ENCODE measurements at places on chromosomes 11 and 22.

GRCh38 chr11:28965819-28966218 lies 857.6 kb downstream of the METTL15 start:
- no peaks in the 10 kb centered on the region for H3K36me3 ChIP-seq
- no peak overlapping the region for H3K4me3 ChIP-seq
- no peak overlapping the region for H3K27ac ChIP-seq
- no peaks in the 10 kb centered on the region for H3K27me3 ChIP-seq

- H3K4me3 ChIP-seq = peak overlapping the region; percentile 40
- peaks cover 9% of the 10 kb centered on the region for H3K4me1 ChIP-seq
- H3K36me3 ChIP-seq = no peaks in the 10 kb centered on the region
Measured at GRCh38 chr22:50673231-50674129, 857 bp downstream of the SHANK3 start.

GRCh38 chr11:121630041-121630440 lies 177.3 kb upstream of the SORL1-AS1 start:
- peaks cover 65% of the 10 kb centered on the region for H3K36me3 ChIP-seq
- H3K27ac ChIP-seq = no peak overlapping the region
- no peak for DNase-seq
- H3K4me1 ChIP-seq = no peaks in the 10 kb centered on the region

DNA sequence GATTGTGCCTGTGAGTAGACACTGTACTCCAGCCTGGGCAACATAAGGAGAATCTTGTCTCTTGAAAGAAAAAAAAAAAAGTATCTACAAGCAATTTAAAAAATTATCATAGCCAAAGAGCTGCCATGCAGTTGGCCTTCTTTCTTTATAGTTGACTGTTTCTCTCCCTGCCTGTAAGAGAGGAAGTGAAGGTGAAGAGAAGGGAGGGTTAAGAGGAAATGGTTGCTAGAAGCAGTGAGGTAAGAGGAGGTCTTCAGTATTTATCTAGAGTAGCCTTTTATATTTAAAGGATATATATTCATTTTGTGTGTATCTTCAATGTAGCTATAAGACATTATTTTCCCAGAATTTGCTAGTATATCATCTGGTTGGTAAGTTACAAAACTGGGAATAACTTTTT lies 217.9 kb downstream of the TMEM135 start:
- H3K36me3 ChIP-seq = peaks cover 4% of the 10 kb centered on the region
- peaks cover 8% of the 10 kb centered on the region for H3K4me1 ChIP-seq
- DNase-seq = no peak
- no peak overlapping the region for H3K27ac ChIP-seq
- no peaks in the 10 kb centered on the region for H3K27me3 ChIP-seq

DNA sequence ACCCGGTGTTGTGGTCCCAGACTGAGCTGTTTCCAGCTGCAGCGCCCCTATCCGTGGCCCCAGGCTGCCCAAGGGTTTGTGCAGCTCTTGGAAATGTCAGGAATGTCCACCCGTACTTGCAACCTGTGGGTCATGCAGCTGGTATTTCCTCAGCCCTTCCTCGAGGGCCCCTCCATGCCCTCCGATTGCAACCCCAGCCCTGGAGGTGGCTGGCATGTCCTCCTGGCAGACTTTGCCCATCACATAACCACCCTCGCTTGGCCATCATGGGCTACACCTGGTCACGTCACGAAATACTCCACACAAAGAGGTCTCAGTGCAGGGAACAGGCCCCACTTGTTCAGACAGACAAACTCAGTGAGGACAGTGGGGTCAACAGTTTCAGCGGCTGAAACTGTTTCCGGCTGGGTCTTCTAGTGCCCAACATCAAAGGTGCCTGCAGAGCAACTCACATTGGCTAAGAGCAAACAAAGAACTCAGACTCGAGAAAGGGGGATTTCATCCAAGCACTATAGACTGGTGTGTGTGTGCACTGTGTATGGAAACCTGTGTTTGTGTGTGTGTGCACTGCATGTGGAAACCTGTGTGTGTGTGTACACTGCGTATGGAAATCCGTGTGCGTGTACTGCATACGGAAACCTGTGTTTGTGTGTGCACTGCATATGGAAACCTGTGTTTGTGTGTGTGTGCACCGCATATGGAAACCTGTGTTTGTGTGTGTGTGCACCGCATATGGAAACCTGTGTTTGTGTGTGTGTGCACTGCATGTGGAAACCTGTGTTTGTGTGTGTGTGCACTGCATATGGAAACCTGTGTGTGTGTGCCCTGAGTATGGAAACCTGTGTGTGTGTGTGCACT lies 72.8 kb upstream of the CCND1 start:
- DNase-seq = no peak
- H3K27me3 ChIP-seq = peaks cover 7% of the 10 kb centered on the region
- H3K4me3 ChIP-seq = no peak overlapping the region
- no peaks in the 10 kb centered on the region for H3K36me3 ChIP-seq
- H3K4me1 ChIP-seq = no peaks in the 10 kb centered on the region

- no peak overlapping the region for H3K4me3 ChIP-seq
- H3K36me3 ChIP-seq = peaks cover 46% of the 10 kb centered on the region
- no peaks in the 10 kb centered on the region for H3K27me3 ChIP-seq
- peaks cover 24% of the 10 kb centered on the region for H3K4me1 ChIP-seq
- DNase-seq = no peak
Measured at GRCh38 chr11:12215181-12215593, 104.8 kb downstream of the MICAL2 start.

DNA sequence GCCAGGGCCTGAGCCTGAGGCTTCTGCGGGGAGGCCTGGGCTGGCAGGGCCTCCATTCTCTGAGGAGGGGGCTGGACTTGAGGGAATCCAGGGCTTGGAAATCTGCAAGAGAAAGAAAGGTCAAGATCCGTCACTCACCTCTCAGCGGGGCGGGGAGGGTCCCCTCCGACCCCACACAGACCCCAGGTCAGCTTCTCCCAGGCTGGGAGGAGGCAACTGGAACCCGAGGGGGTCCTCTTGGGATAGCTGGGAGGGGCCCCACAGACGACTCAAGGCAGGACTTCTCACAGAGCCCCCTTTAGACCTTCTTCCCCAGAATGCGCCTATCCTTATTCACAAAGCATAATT lies 11.0 kb downstream of the TNKS1BP1 start:
- no peak overlapping the region for H3K27ac ChIP-seq
- H3K4me1 ChIP-seq = peaks cover 23% of the 10 kb centered on the region
- H3K27me3 ChIP-seq = no peaks in the 10 kb centered on the region
- H3K36me3 ChIP-seq = peaks cover 3% of the 10 kb centered on the region

GRCh38 chr11:64848214-64848825 lies 3.9 kb upstream of the CDC42BPG start:
- no peak overlapping the region for H3K4me3 ChIP-seq
- H3K4me1 ChIP-seq = peaks cover 73% of the 10 kb centered on the region
- no peak for DNase-seq
- H3K27me3 ChIP-seq = no peaks in the 10 kb centered on the region
- peak overlapping the region; percentile 76 for H3K27ac ChIP-seq

DNA sequence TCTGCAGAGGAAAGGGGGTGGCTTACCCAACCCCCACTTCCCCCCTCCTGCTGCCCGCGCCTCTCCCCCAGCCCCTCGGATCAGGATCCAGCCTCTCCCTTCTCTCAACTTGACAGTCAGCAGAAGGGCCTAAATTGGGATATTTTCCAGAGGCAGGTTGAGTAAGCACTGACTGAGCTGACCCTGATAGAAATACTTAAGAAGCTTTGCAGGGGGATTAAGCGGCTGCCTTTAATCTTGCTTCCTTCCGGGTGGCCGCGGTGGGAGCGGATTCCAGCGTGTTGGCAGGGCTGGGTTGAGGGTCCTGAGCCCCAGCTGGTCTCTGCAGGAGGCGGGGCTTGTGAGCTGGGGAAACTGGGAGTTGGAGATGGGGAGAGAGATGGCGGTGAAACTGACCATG lies 445.2 kb downstream of the NTM start:
- no peaks in the 10 kb centered on the region for H3K4me1 ChIP-seq
- H3K27me3 ChIP-seq = no peaks in the 10 kb centered on the region
- DNase-seq = no peak

DNA sequence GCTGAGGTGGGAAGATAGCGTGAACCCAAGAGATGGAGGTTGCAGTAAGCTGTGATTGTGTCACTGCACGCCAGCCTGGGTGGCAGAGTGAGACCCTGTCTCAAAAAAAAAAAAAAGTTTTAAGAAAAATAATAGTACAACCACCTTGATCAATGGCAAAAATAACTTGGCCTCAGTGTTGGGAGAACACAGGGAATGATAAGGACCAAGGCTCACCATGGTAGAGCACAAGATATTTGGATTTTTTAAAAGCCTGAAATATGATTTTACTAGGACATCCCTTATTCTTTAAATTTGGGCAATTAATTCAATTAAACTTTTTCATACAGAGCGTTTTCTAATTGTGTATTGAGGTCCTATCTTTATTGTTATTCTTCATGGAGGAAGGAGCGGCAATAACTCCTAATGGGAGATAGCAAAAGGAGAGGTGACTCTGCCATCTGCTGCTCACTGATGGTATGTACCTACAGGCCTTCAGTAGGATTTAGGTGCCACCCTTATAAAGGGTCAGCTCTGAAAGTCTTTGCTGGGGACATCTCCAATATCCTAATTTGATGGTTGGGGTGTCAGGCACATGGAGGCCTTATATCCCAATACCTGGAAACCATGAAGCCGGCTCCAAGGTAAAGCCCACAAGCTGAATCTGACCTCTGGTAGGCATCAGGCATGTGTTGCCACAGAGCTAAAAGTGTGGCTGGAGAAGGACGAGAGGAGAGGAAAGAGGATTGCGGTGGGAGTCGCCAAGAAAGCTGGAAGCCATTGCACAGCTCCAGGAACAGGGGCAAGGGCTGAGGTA lies 21.9 kb upstream of the POLD3 start:
- no peaks in the 10 kb centered on the region for H3K4me1 ChIP-seq
- H3K27me3 ChIP-seq = peaks cover 2% of the 10 kb centered on the region
- DNase-seq = peak; percentile 28
- no peak overlapping the region for H3K4me3 ChIP-seq
- H3K36me3 ChIP-seq = no peaks in the 10 kb centered on the region

GRCh38 chr11:112437096-112437495 lies 176.4 kb upstream of the PLET1 start:
- no peak overlapping the region for H3K27ac ChIP-seq
- H3K4me1 ChIP-seq = no peaks in the 10 kb centered on the region
- peaks cover 23% of the 10 kb centered on the region for H3K27me3 ChIP-seq
- H3K36me3 ChIP-seq = no peaks in the 10 kb centered on the region
- DNase-seq = no peak

DNA sequence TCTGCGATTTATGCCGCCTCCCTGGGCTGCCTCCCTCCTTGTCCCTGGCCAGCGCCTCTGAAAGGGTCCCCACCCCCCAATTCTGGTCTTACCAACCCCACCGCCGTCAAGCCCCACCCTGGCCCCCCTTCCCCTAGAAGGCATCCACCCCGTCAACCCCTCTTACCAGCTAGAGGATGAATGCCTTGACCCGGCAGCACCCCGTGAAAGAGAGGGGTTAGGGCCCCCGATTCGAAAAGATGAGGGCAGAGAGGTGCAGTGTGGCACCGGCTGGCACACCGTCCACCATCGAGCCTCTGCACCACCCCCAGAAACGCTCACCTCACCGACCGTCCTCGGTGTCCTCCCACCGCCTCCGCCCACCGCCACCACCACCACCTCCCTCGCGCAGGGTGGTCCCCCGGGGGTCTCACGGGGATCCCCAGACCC lies 559 bp downstream of the ELFN2 start:
- H3K27me3 ChIP-seq = peaks cover 54% of the 10 kb centered on the region
- no peaks in the 10 kb centered on the region for H3K36me3 ChIP-seq
- no peak overlapping the region for H3K4me3 ChIP-seq
- H3K27ac ChIP-seq = no peak overlapping the region

DNA sequence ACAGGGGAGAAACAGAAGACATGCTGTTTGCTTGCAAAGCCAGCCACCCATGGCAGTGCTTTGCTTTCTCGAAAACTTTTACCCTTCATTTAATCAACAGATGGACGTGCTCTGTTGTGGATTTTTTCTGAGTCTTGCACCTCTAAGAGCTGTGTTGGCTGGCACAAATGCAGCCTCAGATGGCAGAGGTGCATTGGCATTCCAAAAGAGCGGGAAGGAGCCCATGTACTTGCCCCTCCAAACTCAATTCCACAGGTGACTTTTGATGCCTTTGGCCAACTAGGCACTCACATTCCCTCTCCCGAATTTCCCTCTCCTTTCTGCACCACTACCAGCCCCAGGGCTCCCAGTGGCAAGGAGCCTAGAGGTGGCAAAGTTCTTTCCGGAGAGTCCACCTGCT lies 1.2 kb downstream of the KIRREL3 start:
- no peaks in the 10 kb centered on the region for H3K36me3 ChIP-seq
- no peak overlapping the region for H3K27ac ChIP-seq
- H3K4me1 ChIP-seq = no peaks in the 10 kb centered on the region
- no peak for DNase-seq

DNA sequence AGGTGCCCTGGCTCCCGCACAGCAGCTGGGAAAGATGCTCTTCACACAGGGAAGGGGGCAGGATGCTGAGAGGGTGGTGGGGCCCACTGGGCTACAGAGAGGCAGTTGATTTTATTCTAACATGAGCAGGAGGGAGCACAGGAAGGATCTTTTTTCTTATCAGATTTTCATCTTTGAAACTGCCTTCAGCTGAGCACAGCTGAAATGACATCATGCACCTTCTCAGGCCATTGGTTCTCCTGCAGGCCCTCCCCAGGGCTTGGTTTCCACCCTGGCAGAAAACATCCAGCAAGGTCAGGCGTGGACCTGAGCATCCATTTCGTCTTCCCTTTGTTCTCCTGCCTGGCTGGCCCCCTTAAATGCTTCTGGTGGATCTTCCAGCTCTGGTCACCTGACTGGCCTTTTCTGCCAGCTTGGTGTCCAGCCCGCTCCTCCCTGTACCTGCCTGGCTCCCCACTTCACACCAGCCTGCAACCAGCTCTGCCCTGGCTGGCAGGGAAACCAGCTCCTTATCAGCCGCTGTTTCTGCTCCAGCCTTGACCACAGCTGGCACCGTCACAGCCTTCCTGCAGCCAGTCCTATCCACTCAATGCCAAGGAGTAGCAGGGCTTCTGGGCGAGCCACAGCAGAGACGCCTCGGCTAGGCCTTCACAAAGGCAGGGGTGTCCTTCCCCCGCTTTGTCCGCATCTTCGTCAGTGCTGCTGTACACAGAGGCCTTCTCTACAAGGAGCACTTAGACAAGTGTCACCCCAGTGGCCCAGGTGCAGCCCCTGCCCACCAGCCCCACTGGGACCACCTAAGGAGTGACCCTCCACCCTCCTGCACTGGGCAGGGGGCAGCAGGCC lies 36.5 kb downstream of the TOM1 start:
- peaks cover 22% of the 10 kb centered on the region for H3K4me1 ChIP-seq
- peak overlapping the region; percentile 59 for H3K27ac ChIP-seq
- no peak overlapping the region for H3K4me3 ChIP-seq
- H3K27me3 ChIP-seq = no peaks in the 10 kb centered on the region

- no peaks in the 10 kb centered on the region for H3K27me3 ChIP-seq
- H3K36me3 ChIP-seq = peaks cover 30% of the 10 kb centered on the region
- DNase-seq = no peak
- no peak overlapping the region for H3K4me3 ChIP-seq
Measured at GRCh38 chr11:68168694-68169093, 44.4 kb downstream of the KMT5B start.

GRCh38 chr11:134532921-134533421 lies 120.9 kb upstream of the B3GAT1 start:
- peaks cover 10% of the 10 kb centered on the region for H3K4me1 ChIP-seq
- H3K4me3 ChIP-seq = no peak overlapping the region
- H3K27me3 ChIP-seq = peaks cover 19% of the 10 kb centered on the region

- no peak overlapping the region for H3K27ac ChIP-seq
- H3K4me1 ChIP-seq = no peaks in the 10 kb centered on the region
- no peak for DNase-seq
Measured at GRCh38 chr22:19208287-19208847, 29.8 kb upstream of the SLC25A1 start.

Data from activated CD8-positive, alpha-beta T cell treated with anti-CD3 and anti-CD28 coated beads, Interleukin-2, amount 10 ng/mL, durations not matched to agents 7 days and 5 days (primary cell).